Mesenteric fat pad (tissue), 1 donor: ENCODE measurements at places on chromosomes 5 and 9. TPM values are rescaled to one million over a fixed set of nuclear protein-coding genes. Genes with fewer than 3 reads are reported as not detected.

Gene SH3TC2
- total RNA-seq = 0.64 TPM

Gene C9orf50
- not detected for total RNA-seq

Gene CNTNAP3B
- 20.1 TPM for total RNA-seq

Gene FOXD4
- total RNA-seq = 0.32 TPM

Gene CYLC2
- total RNA-seq = not detected

Gene GPR21
- total RNA-seq = 2.0 TPM

Gene NR2F1
- 71.5 TPM for total RNA-seq

Gene NME5
- total RNA-seq = 0.71 TPM

Gene IRX2
- 0.45 TPM for total RNA-seq

Gene GFI1B
- total RNA-seq = not detected

Gene AFAP1L1
- total RNA-seq = 49.3 TPM

Gene ADGRV1
- total RNA-seq = 0.16 TPM

Gene LIX1
- not detected for total RNA-seq

Gene INSL6
- not detected for total RNA-seq

Gene SHISAL2B
- total RNA-seq = not detected

Gene ARL10
- total RNA-seq = 4.4 TPM

Gene ADRA1B
- 6.6 TPM for total RNA-seq

Gene CDC25C
- not detected for total RNA-seq

Gene LCN9
- not detected for total RNA-seq

Gene RGMB
- total RNA-seq = 11.3 TPM

Gene ENTR1
- total RNA-seq = 43.6 TPM

Gene PCDHB10
- total RNA-seq = 1.4 TPM

Gene MLLT3
- total RNA-seq = 9.9 TPM

Gene ZNF346
- 13.0 TPM for total RNA-seq

Gene LCN15
- 0.32 TPM for total RNA-seq

Gene GMCL2
- total RNA-seq = not detected

Gene GALNT12
- 1.4 TPM for total RNA-seq

Gene ZFP37
- 2.0 TPM for total RNA-seq
